Activated T-helper 2 cell treated with anti-CD3 and anti-CD28 coated beads, Interferon-gamma antibody, Interleukin-2, Interleukin-4, amounts not matched to agents 10 μg/mL and 5 μg/mL and 100 μg/mL, durations not matched to agents 14 hours and 24 hours and 36 hours (primary cell): ENCODE measurements at places on chromosomes 5 and 9.

DNA sequence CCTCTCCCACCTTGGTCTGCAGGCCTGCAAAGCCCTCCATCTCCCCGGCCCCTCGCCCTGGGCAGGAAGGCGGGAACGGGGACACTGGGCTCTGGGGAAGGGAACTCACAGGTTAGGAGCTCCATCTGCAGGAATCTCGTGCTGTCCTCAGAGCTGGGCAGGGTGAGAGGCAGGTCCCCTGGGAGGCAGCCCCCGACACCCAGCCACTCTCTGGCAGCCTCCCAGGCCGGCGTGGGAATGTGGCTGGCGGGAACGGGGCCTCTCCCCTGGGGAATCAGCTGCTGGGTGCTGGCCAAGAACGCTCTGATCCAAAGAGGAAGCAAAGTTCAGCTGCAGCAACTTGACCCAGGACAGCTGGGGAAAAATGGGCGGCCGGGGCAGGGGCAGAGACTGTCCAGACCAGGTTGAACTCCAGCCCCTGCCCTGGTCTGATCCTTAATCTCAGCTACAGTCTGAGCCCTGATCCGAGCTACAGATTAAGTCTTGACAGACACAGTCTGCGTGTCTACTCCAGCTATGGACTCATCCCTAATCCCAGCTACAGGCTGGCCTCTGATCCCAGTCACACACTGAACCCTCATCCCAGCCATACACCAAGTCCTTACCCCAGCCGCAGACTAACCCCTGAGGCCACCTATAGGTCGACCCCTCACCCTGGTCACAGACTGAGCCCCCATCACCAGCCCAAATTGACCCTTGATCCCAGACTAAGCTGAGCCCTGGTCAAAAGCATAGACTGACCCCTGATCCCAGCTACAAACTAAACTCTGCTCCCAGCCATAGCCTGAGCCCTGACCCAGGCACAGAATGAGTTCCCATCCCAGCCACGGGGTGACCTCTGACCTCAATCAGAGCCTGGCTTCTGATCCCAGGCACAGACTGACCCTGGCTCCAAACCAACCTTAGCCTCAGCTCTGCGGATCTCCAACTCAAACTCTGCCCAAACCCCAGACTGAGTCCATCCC, 37.3 kb upstream of the EGFL7 start:
- no peak for DNase-seq

DNA sequence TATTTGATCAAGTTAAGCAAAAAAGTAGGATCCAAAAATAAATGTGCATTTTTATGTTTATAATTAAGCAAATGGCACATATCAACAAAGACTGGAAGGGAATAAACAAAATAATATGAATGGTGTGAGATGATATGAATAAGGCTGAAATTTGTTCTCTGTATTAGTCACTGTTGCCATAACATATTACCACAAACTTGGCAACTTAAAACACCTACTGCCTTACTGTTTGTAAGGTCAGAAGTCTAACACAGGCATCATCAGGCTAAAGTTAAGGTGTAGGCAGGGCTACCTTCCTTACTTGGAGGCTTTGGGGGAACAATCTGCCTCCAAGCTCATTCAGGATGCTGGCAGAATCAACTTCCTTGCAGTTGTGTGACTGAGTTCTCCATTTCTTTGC, 19.3 kb downstream of the PGGT1B start:
- no peak for DNase-seq

GRCh38 chr9:2613730-2614271, 7.8 kb upstream of the VLDLR start:
- DNase-seq: no peak

DNA sequence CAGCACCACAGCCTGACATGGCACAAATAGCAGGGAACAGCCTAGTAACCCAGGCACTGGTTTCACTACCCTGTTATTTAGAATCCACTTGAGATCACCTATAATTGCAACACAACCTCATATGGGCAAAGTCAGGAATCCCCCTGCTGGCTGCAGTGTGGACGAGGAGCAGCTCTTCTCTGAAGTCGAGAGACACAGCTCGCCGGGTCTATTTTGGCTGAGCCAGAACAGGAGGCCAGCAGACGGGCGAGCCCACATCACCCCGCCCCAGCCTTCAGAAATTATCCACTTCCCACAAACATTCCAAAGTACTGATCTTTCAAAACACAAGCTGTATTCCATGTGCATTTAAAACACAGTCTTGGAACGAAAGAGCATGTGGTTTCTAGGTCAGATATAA, 179.0 kb downstream of the ROR2 start:
- no peak for DNase-seq

- no peak for DNase-seq
Measured at GRCh38 chr9:137588311-137588710, 2.0 kb downstream of the ZMYND19 start.

- no peak for DNase-seq
Measured at GRCh38 chr5:55306641-55307382, 682 bp downstream of the DHX29 start.

DNA sequence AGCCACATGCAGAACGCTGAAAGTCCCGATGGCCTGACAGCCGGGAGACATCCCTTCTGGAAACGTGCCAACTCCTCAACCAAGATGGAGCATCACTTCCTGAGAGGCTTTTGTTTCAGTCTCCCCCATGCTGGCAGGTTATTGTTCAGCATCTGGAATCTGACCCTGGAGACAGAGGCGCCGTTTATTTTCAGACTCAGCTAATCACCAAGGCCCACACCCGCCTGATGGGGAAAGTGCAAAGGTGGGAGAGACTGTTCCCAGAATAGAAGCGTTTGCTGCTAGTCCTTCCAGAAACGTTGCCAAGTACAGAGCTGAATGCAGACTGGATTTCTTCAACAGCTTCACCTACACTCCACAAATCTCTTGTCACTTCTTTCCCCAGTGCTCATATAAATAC, 41.8 kb upstream of the S1PR3 start:
- no peak for DNase-seq

DNA sequence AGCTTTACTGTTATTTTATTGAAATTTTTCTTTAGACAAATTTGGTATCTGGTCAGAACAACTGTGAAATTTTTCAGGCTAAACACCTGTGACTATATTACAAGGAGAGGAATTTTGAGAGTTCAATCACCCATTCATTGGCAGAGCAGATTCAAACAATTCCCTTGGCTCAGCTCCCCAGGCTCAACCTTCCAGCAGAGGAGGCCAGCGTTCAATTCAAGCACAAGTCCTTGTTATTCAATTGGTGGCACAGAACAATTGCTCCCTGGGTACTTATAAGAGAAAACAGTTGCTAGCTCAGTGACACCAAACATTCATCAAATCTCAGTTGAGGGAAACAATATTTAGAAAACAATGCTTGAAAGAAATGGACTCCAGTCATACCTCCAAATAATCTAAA, 83.3 kb downstream of the SUSD1 start:
- DNase-seq: no peak

DNA sequence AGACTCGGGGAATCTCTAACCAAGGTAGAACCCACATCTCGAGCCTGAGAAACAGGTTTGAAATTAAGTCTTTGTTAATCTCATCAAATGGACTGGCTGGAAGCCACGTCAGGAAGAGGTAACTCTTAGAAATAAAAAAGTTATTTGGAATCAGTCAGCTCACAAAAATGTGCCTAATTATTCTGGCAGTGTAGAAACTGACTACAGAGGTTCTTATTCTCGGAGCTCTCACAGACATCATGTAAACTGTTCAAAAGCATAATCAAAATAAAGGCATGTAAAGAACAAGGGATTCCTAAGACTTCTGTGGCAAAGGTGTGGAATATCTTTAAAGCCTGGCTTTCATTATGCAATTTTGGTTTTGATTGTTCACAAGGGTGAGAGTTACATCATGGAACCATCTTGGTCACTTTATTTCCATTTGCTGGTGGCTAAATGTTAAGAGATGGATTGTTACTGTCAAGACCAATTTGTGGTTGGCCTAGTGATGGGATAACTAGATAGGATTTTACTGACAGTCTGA, 85.1 kb downstream of the OTULIN start:
- DNase-seq: no peak

DNA sequence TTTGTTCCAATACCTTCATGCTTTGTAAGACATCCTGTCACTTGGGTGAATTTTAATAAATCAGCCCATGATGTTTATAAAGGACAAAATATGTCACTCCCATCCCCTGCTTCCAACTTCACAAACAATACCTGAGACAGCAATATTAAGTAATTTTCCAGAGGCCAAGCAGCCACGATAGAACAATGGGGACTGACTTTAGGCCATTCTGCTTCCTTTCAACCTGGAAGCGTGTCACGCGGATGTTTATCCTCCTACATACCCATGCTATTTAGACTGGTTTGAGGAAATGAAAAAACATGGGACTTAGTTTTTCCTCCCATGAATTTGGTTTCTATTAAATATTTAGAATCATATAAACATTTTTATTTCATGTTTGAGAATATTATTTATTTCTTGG, 82.9 kb downstream of the GRAMD2B start:
- no peak for DNase-seq

GRCh38 chr9:13023498-13023897, 248.7 kb downstream of the LURAP1L start:
- DNase-seq: no peak

- DNase-seq: no peak
Measured at GRCh38 chr9:38626006-38626405, 5.6 kb upstream of the ANKRD18A start.

DNA sequence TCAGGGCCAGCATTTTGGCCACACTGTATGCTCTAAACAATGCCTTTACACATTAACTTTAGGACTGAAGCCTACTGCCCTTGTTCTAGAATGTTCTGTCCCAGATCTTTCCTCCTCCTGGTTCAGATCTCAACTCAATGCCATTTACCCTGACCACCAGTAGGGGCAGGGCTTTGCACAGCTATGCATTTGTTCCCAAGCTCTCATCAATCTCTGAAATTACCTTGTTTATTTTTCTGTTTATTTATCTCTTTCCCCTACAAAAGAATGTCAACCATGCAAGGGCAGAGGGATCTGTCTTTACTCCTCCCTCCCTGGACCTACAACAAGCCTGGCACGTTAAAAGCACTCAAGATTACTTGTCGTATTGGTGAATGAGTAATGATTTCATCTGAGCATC, 612.9 kb downstream of the BNC2 start:
- DNase-seq: no peak

DNA sequence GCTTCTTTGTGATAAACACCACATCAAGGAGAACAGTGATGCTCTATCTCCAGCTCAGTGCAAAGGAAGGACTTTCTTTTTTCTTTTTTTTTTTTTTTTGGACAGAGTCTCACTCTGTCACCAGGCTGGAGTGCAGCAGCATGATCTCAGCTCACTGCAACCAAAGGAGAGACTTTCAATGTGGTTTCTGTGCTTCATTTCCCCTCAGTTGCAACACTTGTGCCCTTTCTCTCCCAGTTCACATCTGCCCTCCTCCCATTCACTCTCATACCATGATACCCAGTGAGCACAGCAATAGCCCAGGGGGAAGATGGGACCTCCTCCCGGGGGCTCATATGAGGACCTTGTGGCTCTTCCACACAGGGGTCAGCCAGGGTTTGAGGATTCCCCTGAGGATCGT, 110.0 kb downstream of the MTRR start:
- no peak for DNase-seq

DNA sequence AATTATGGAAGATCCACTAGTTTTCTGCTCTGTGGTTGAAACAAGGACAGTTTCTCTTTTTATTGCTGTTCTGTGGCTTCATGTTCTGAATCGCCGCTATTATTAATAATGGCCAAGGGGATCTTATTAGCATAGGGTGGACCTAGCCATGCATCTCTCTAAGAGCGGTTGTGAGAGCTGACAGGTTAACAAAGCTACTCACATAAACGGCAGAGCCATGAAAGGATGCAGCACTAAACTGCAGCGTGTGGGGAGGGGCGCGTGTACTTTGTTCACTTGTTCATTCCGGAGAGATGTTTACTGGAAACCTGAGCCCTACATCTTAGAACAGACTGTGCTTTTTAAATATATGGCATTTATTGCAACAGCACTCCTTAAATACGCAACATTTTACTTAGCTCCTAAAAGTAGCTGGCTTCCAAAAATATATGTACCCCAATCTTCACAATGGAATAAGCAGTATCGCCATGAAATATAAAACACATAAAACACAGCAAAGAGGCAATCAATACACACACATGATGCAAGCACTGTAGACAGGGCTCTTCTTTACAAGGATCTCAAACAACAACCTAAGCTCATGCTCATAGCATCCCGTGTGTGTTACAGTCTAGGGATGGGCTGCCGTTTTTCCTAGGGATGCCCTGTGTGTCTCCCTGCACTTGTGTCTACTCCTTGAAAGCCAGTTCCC, 424.6 kb downstream of the MED10 start:
- no peak for DNase-seq

GRCh38 chr9:123637606-123637944, 281.6 kb downstream of the CRB2 start:
- no peak for DNase-seq

- DNase-seq: no peak
Measured at GRCh38 chr5:90949469-90950358, 391.1 kb downstream of the ADGRV1 start.

DNA sequence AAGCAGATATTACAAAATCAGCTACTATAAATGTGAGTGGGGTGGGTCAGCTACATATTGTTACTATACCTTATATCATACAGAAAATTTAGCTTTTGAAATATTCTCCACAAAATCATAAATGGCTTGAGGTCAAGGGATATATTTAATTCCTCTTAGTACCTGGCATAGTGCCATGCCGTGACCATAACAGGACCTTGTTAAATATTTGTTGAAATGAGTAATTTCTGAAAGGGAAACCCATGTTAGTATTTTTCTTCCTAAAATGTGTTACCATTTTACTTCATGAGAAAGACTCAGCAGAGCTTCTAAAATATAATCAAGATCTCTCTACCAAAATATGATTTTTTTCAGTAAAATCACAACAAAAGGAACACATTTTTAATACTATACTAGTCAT, 14.8 kb downstream of the ATP10B start:
- no peak for DNase-seq

GRCh38 chr5:77133061-77133758, 46.1 kb upstream of the ZBED3 start:
- DNase-seq: no peak

- DNase-seq: no peak
Measured at GRCh38 chr9:121649476-121650216, 1.8 kb upstream of the DAB2IP start.

- no peak for DNase-seq
Measured at GRCh38 chr5:97405941-97406340, 222.9 kb upstream of the RIOK2 start.

DNA sequence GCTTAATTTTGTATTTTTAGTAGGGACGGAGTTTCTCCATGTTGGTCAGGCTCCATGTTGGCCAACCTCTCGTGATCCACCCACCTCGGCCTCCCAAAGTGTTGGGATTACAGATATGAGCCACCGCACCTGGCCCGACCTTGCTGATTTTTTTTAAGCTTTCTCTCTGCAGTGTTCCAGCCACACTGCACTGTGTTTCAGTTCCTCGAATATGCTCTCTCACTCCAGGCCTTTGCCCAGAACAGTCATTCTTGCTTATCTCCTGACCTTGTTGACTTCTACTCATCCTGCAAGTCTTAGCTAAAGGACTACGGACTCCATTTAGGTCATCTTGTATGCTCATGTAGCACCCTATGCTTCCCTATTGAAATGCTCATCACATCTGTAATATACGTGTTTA, 3.3 kb downstream of the SNAPC3 start:
- DNase-seq: no peak

- no peak for DNase-seq
Measured at GRCh38 chr9:91884696-91885687, 65.0 kb downstream of the ROR2 start.

GRCh38 chr5:74613283-74613682, 27.2 kb downstream of the ENC1 start:
- DNase-seq: no peak

GRCh38 chr5:144201588-144201987, 30.9 kb downstream of the KCTD16 start:
- no peak for DNase-seq
